ENCODE measurements at places on chromosomes 5 and 9. TPM values are rescaled to one million over a fixed set of nuclear protein-coding genes. Genes with fewer than 3 reads are reported as not detected.

The FRRS1L gene
- not detected for total RNA-seq

GRCh38 chr5:120735076-120735475 is 271.0 kb downstream of the PRR16 start:
- no peaks in the 10 kb centered on the region for H3K36me3 ChIP-seq
- no peaks in the 10 kb centered on the region for H3K4me1 ChIP-seq
- H3K27me3 ChIP-seq, result no peaks in the 10 kb centered on the region
- no peak overlapping the region for H3K27ac ChIP-seq

DNA sequence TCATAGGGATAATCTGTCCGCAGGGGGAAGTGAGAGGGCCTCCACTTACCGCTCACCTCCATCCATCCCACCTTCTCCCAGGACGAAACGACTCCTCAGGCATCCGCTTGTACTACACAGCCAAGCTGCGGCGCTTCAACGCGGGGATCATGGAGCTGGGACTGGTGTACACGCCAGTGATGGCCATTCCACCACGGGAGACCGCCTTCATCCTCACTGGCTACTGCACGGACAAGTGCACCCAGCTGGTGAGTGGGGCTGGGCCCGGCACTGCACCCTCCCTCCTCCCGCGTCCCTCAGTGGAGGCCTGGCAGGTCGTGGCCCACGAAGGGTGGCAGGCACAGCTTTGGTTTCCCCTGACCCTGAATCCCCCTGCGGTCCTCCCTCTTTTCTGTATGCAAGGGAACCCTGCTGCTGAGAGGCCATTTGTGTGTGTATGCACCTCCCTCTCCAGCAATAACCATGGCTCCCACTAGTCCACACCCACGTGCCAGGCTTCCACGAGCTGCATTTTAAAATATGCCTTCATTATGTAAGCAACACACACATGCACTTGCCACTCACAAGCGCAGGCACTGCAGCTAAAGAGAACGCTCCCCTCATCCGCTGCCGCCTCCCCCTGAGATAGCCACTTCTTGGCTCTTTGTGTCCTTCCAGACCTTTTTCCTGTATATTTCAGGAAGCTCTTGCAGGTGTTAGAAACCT is 11.8 kb downstream of the DBH start:
- no peak for DNase-seq
- no peaks in the 10 kb centered on the region for H3K36me3 ChIP-seq
- no peaks in the 10 kb centered on the region for H3K27me3 ChIP-seq
- no peak overlapping the region for H3K4me3 ChIP-seq

The SLC4A9 gene
- total RNA-seq, result 0.07 TPM

The SPINK13 gene
- not detected for total RNA-seq

DNA sequence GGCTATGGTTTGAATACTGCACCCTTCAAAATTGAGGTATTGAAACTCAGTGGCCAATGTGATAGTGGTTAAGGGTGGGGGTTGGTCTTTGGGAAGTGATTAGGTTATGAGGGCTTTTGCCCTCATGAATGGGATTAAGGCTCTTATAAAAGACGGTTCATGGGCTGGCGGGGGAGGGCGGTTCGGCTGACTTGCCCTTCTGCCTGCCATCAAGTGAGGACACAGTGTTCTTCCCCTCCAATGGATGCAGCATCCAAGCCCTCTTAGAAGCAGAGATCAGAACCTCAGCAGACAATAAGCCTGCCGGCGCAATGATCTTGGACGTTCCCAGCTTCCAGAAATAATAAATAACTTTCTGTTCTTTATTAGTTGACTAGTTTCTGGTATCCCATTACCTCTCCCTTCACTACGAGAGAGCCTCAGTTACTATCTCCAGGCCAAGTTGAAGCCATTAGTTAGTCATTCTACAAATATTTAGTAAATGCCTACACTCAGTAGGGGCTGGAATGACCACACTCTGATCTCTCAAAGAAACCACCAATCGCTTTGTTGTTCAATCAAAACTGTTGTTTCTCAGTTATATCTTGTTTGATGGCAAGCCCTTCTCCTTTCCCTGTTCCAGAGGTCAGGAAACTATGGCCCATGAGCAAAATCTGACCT is 219.3 kb downstream of the TSSK1B start:
- H3K4me1 ChIP-seq, result no peaks in the 10 kb centered on the region
- no peak for DNase-seq
- H3K27ac ChIP-seq, result no peak overlapping the region
- H3K4me3 ChIP-seq, result no peak overlapping the region
- no peaks in the 10 kb centered on the region for H3K27me3 ChIP-seq

The PCDHGA11 gene
- total RNA-seq, result not detected
